ENCODE measurements at places on chromosomes 5 and 9.

- DNase-seq: peak; percentile 60
Observed at GRCh38 chr9:109475526-109475925, 22.6 kb downstream of the PTPN3 start.

- no peak for DNase-seq
Observed at GRCh38 chr5:95995962-95996489, 34.4 kb upstream of the ELL2 start.

DNA sequence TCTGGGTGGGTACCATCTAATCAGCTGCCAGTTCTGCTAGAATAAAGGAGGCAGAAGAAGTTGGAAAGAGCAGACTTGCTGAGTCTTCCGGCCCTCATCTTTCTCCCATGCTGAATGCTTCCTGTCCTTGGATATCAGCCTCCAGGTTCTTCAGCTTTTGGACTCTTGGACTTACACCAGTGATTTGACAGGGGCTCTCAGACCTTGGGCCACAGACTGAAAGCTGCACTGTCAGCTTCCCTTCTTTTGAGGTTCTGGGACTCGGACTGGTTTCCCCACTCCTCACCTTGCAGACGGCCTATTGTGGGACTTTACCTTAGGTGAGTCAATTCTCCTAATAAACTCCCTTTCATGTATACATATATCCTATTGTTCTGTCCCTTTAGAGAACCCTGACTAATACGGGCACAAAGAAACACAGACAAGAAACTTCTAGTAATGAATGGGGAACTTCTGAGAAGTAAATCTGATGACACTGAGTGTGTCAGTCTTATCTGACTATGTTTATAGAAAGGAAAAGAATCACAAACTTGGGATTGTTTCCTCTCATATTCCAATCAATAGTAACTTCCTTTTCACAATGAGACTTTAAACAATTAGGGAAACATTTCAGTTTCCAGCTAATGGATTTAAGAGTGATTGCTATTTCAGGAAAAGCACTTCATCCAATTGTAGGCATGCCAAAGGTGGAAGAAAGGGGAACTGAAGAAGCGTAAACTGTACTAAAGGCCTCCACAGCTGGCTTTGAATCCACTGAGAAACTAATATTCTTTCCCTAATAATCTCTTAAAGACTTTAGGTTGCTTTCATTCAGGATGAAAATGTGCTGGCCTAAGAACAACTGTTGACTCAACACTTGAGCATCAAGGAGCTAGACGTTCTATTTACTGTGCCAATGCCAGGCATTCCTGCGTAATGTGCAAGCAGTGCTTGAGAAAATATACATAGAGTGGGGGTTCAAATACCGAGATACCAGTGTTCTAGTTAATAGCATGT, 127.9 kb upstream of the PTGER4 start:
- no peak for DNase-seq

- DNase-seq: no peak
Observed at GRCh38 chr9:26561928-26562327, 330.7 kb downstream of the CAAP1 start.

GRCh38 chr9:2771661-2772060, 54.4 kb downstream of the KCNV2 start:
- no peak for DNase-seq

DNA sequence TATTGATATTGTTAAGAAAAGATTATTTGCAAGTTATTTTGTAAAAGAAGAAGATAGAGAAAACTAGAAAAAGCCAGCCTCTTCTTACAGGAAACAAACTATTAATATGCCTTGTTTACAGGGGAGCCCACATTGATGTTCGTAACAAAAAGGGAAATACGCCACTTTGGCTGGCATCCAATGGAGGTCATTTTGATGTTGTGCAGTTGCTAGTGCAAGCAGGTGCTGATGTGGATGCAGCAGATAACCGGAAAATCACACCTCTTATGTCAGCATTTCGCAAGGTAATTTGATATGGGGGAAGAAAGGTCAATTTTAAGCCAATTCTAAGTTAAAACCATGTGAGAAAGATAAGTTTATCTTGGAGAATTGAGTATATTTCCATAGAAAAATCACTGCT, 37.6 kb upstream of the EIF4EBP3 start:
- peak; percentile 10 for DNase-seq

DNA sequence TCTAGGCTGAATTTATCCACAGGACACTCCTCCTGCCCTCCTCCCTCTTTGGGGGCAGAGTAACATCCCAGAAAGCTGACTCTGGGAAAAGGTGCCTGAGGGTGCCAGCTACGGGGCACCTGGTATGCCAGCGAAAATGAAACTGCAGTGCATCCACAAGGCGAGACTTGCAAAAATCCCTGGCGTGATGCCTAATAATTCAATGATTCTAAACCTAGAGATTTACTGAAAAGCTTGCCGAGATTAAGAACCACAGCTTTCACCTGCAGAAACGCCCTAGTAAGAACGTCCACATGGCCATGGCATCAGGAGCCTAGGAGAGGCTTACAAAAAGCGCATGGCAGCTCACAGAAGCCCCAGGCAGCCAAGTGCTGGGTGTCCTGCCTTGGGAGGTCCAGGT, 20.9 kb downstream of the CCNJL start:
- DNase-seq: no peak

- no peak for DNase-seq
Observed at GRCh38 chr5:150246835-150247234, 42.7 kb downstream of the CAMK2A start.

GRCh38 chr5:156695774-156696173, 154.3 kb upstream of the PPP1R2B start:
- DNase-seq: no peak

DNA sequence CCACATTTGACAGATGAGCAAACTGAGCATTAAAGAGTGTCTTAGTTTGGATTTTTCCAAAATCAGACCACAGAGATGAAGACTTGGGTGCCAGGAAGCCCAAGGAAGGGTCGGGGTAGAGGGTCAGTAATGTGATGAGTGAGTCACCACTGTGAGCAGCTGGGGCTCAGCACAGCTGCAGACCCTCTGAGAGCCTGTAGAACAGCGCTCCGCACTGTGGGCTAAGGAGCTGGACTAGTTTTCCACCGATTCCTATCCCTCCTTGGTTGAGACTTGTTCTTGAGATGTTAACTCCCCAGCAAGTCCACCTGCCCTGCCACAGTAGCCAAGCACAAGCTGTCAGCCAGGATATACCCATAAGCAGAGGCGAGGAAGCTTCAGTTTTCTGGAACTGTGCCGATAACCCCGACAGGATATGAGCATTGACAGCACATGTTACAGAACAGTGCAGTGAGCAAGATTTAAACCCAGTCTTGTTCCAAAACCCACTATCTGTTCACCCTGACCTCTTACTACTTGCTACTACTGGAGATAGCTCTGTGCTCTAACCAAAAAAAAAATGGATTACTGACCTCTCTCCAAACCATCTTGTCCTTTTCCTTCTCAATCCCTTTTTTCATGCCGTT, 31.8 kb downstream of the EGFLAM start:
- no peak for DNase-seq

DNA sequence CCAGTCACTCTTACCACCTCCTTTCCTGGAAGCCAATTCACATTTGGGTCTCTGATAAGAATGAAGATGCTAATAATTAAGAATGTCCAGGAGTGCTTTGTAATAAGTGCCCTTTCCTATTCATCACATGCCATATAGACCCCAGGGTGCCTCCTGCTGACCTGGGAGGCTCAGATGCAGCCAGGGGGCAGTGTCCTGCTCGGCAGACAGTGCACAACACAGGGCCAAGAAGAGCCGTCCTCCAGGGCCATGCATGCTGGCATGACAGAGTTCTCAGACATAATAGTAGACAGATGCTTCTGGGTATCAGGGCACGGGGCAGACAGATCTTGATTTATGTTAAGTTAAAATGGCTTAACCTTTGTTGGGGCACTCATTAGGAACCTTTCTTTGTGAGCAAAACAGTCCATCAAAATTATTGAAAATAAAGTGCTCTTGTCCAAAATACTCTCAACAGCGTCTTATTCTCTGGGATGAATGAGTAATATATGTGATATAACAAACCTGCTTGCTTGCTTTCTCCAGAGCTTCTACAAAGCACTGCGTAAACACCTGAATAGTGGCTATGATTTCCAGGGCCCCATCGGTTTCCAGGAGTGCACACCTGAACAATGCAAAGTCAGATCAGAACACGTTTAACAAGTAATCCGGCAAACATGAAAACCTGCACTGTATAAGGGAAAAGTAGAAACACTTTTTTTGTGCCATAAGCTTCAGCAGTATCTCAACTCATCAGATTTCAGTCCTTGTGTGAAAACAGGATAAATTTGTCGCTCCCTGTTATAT, 192.7 kb downstream of the FANCC start:
- DNase-seq: no peak

GRCh38 chr9:88084357-88085183, 53.7 kb downstream of the SPATA31C2 start:
- no peak for DNase-seq

DNA sequence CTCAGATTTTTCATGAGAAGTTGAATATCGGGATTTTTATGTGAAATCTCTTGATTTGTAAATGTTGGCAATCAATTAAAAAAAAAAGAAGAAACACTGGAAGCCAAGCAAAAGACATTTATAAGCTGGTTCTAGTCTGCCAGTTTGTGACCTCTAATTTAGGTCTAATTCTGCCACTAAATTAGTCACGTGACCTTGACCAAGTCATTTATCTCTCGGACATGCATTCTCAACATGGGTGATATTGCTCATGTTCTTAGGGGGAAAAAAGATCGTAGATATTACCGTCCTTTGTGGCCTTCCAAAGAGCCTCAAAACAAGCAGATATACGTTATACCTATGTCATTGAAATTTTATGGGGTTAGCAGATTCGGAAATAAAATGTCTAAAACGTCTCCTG, 52.9 kb upstream of the PTPDC1 start:
- DNase-seq: no peak

DNA sequence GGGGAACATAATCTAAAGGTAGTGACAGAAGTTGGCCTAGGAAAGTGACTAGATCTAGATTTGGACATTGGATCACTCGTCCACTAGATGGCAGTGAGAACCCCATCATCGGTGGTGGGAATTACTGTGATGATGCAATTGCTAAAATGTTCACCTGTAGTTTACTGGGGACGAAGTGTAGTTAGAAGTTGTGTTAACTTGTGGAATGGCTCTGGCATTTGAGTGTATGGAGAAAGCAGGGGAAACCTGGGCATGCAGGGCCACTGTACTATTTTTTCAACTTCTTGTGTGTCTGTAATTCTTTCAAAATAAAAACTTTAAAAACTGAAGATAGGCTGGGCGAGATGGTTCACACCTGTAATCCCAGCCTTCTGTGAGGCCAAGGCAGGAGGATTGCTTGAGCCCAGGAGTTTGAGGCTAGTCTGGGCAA, 75.5 kb downstream of the PHAX start:
- peak; percentile 47 for DNase-seq

DNA sequence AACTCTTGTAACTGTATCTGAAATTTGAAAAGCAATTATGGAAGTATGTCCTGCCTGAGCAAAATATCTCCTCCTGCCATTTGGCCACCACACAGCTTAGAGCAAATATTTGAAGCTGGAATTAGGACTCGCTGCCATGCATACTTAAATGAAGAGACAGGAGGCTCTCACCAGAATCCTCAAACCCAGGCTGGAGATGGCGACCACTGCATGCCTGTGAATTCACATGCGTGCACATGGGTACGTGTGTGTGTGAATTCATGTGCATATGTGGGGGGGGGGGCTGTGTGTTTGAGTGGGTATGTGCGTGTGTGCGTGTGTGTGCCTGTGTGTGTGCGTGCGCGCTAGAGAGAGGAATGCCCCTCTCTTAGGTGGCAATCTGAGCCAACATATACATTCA, 84.1 kb upstream of the IRX1 start:
- no peak for DNase-seq

DNA sequence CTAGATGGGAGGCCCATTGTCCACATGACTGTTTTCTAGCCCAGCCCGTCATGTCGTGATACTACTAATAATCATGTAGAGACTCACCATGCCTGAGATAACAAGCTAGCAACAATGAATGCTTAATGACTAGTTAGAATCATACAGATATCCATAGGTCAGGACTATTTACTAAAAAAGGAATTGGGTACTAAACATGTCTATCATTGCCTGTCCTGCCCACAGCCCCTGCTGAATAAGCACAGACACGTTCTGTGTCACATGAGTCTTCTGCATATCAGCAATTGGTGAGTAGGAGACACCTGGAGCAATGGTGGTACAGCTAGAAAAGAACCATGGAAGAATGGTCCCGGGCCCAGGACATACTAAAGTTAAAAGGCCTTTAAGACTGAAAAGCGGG, 18.0 kb downstream of the FRRS1L start:
- no peak for DNase-seq

DNA sequence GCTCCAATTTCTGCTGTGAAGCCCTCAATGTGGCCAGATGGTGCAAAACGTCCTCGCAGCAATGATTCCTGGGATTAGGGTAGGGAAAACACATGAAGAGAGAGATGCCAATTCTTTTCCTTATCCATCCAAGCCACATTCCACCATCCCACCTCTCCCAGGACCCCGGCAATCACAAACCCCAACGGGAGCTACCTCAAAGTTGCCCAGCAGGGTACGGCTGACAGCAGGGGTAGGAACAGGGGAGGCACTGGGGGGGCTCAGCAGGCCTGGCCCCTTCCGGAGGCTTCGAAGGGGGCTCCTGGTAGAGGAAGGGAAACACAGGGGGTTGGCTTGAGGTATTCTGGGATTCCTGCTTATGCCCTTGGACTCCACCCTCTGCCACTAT, 3.4 kb upstream of the STOML2 start:
- DNase-seq: no peak

DNA sequence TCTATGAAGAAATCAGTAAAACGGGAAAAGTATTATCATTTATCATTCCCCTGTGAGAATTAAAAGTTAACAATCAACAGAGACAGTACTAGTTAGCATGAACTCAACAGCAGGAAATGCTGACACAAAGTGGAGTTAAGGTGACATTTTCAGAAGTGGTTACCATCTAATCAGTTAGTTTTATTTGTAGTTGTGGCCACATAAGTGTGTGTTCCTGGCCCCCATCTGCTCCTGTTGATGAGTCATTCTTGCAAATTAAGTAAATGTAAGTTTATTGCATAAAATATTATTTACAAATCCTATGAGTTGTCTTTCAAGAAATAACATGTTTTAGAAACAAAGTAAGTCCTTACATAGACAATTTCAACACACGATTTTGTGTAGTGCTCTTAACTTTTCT, 8.9 kb upstream of the BNC2 start:
- no peak for DNase-seq

- no peak for DNase-seq
Observed at GRCh38 chr9:6711403-6711802, 46.4 kb upstream of the KDM4C start.

GRCh38 chr9:105385381-105385985, 62.4 kb upstream of the FSD1L start:
- no peak for DNase-seq

DNA sequence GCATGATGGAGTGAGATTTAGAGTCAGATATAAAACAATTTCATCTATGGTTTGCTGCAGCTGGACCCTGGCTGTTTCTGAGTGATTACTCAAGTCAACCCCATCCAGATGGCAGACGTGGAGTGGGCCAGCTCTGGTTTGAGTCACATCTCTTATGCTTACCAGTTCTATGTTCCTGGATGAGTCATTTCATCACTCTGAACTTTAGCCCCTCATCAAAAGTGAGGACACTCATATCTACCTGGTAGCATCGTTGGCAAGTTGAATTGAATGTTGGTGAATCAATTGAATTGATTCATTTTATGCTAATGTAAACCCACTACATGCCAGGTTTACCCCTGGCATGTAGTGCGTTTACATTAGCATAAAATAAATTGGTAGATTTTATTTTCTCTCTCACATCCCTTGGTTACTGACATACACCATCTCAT, 176.4 kb downstream of the FGF18 start:
- DNase-seq: no peak
